CD4-positive, alpha-beta T cell treated with Interleukin-17A for 4 hours (primary cell): ENCODE measurements at places on chromosomes 2 and 18.
A peak's percentile ranks its signal among the peaks of the same experiment; 100 is the strongest.

DNA sequence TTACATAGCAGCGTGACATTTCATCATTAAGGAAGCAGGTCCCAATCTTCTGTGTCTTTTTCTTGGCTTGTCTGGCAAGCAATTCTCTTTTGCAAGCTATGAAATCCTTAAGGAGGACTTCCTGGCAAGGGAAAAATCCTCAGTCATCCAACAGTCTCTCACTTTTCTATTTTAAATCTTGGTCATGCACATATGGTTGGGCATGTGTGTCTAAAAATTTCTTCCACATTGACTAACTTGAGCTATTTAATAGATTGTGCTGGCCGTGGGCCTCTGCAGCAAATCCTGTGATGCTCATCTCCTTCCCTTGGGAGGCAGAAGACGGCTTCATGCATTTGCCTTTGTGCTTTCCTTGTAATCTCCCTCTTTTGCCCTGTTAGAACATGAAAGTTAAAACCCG, 634.3 kb upstream of the FANCL start:
- DNase-seq = no peak

DNA sequence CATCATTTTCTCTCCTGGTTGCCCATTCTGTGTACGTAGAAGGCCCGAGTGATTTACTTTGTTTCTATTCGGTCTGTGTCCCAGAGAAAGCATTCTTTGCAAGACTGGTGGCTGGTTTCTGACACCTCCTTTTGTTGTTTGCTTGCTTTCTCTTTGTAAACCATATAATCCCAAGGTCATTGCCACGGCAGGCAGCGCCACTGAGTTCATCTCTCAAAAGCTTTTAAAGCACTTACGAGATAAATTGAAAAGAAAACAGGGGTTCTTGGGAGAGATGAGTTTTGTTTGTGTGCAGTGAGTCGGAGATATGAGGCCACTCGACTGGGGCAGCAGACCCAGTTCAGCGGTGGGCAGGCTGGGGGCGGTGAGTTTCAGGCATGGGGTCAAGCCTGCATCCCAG, 137.6 kb downstream of the NCK2 start:
- no peak for DNase-seq

DNA sequence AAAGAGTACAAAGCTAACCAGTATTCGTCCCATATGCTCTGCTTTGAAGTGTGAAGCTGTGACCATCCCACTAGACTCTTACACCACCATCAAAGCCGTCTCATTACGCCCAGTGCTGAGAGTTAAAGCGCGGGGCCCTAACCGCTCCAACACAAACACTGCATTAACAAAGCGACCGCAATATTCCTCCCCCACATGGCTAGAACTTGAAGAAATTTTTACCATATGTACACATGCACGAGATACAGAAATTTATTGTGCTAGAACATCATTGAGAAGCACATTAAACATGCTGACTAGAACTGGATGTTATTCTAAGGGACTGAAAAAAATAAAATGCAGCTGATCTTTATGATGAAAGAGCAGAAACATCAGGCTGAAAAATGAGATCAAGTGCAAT, 20.5 kb downstream of the FTCDNL1 start:
- no peak for DNase-seq

DNA sequence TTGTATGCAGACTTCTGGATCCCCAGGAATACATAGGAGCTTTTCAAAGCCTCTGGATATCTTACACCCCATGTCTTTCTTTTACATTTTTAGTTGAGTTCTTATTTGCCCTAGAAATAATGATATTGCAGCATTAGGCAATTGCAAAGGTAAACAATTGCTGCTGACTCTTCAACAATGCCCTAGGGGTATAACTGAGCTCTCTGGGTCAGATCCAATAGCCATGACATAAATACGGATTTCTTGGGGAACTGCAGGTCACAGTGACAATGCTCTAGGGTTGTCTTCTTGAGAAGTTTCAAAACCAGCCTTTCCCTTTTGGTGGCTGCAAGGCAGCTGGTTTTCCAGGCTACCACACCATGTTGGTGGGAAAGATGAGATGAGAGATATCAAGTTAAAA, 16.5 kb upstream of the OR6B3 start:
- DNase-seq = no peak

DNA sequence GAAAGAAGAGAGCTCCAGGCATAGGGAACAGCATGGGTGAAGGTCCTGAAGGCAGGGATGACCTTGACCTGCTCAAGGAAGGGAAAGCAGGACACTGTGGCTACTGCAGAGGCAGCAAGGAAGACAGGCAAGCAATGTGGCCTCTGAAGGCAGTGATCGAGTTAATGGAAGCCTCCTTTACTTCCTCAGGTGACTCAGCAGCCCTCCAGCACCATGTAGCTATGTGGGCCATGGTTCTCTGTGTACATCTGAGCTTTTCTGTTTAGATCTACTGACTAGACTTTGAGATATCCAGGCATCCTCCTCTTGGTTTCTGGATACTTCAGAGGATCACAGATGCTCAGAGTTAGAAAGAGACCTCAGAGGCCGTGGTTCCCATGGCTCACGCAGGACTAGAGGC, 107.3 kb upstream of the PID1 start:
- no peak for DNase-seq

DNA sequence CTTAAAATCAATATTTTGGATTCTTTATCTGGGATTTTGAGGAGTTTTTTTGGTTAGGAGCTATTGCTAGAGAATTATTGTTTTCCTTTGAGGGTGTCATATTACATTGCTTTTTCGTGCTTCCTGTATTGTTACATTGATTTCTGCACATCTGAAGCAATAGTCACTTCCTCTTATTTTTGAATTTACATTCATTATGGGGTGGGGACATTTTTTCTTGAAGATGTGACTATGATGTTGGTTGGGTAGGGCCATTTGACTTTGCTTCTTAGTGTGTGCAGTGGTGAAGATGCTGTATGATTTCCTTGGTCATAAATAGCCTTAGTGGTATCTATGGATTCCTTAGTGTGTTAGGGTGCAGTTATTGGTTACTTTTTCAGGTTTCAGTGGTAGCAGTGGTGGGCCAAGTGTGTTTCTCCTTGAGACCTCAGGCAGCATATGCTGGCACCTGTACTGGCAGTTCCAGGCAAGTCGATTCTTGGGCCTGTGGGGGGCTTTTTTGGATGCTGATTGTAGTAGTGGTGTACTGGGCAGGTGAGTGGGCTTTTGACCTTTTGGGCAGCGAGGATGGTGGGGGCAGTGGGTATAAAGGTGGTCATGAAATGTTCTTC, 61.8 kb downstream of the ARHGAP25 start:
- DNase-seq = no peak

- DNase-seq = no peak
Observed at GRCh38 chr18:72391951-72392350, 152.2 kb downstream of the CBLN2 start.

DNA sequence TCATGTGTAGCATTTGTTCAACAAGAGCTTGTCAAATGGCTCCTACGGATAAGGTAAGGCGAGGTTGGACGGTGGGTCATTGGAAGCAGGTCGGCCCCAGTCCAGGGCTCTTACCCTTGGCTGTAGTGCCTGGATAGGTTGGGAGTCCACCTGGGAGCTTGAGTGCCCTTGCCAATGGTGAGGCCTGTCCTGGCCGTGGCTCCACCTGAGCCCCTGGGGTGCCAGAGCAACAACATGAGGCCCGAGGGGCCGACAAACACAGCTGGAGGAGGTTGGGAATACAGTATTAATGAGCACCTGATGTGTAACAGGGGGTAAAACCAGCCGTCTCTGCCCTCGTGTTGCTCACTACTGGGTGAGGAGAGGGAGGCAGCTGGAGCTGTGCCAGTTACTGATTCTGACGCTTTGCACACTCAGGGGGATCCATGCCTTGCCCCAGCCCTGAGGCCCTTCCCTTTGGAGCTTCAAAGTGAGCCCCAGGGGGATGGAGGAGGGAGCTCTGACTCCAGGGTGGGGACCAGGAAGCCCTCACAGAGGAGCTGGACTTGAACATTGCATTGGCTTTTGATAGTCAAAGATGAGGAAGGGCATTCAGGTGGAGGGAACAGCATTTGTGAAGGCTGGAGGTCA, 87.2 kb downstream of the RHOB start:
- DNase-seq = no peak

- peak; percentile 5 for DNase-seq
Observed at GRCh38 chr2:86396291-86396785, 44.8 kb upstream of the KDM3A start.

GRCh38 chr2:172323256-172323655, 104.1 kb upstream of the ITGA6 start:
- DNase-seq = no peak

- DNase-seq = no peak
Observed at GRCh38 chr2:40388161-40388560, 63.7 kb downstream of the SLC8A1 start.

DNA sequence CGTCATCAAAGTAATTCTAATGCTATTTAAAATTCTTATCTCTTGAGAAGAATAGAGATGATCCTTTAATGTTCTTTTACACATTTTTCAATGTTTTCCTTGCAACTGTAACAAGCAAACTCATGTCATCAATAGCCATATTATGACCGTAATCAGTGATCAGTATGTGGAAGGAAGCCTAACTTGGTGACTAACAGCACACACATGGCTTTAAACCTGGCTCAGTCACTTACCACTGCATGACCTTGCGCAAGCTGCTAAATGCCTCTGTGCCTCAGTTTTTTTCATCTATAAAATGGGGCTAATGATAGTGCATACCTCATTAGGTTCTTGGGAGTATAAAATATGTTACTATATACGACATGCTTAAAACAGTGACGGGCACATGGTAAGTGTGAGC, 149.7 kb downstream of the BCL2 start:
- DNase-seq = no peak

GRCh38 chr18:33712719-33713118, 134.7 kb downstream of the ASXL3 start:
- DNase-seq = no peak

DNA sequence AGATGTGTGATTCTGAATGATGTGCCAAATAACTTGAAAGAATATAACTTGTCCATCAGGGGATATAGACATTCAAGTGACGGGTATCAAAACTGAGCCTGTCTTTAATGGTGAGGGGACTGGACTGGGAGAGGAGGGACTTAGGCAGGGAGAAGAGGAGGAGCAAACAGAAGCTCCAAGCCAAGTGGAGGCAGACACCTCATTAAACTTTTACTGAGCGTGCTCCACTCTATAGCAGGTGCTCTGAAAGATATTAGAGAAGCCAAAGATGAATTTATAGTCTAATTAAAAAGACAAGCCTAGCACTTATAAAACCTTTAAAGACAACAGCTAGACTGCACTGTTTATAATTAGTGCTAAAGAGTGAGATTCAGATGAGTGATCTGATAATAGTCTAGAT, 47.7 kb upstream of the SMAD2 start:
- no peak for DNase-seq

DNA sequence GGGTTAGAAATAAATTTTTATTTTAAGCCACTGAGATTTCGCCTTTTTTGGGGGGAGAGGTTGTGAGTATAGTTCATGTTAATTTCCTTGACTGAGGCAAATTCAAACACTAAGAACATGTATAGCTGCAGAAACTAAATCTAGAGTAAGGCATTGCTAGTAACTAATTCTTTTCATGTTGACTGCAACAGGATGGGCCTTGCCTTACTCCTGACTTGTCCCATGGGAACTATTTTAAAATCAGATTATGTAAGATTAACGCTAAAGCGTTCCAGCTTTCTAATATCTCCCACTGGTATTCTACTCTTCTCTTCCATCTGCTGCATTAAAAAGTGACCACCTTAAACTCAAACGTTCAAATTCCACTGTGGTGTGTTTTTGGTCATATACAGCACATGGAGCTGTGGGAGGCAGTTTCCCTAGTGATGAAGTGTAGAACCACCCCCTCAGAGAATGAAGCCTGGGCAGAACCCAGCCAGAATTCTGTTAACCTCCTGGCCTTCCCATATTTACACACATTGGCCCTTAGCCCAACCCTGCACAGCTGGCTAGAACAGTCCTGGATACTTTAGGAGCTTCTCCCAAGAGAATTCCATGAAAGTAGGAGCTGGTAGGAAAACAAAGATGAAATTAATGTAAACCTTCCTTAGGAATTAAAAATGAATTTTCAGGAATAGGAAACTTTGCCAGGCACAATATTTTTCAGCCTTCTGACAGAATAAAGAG, 687.8 kb downstream of the SLC4A3 start:
- no peak for DNase-seq

- DNase-seq = no peak
Observed at GRCh38 chr2:20421988-20422370, 24.9 kb upstream of the RHOB start.

GRCh38 chr18:63683152-63683551, 19.6 kb upstream of the SERPINB11 start:
- no peak for DNase-seq

- no peak for DNase-seq
Observed at GRCh38 chr2:15271276-15271675, 289.9 kb downstream of the NBAS start.

GRCh38 chr18:62327977-62328376, 2.9 kb downstream of the TNFRSF11A start:
- DNase-seq = no peak

DNA sequence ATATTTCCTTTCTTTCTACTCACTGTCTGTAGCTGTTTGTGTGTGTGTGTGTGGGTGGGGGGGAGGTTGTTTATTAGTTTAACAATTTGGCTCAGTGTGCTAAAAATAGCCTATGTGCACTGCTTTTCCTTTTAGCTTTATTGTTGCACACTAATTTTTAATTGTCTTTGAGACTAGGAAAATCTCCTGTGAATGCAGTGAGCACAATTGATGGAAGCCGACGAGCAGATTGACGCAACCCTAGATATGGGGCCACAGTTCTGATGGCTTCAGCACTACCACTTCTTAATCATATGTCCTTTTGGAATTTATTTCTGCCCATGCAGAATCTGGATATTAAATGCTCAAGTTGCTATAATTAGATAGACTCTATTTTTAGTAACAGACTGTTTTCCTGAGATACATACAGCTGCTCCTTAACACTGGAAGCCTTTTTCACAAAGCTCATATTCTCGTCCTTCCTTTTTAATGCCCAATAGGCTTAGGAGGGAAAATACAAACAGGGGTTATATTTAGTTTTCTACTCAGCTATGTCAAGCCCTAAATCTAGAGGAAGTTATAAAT, 109.1 kb downstream of the IRS1 start:
- DNase-seq = no peak

- DNase-seq = no peak
Observed at GRCh38 chr2:39631718-39632117, 34.0 kb upstream of the TMEM178A start.

- no peak for DNase-seq
Observed at GRCh38 chr2:212863185-212863588, 288.2 kb downstream of the IKZF2 start.

- no peak for DNase-seq
Observed at GRCh38 chr2:48444404-48444803, 85.5 kb upstream of the STON1 start.

DNA sequence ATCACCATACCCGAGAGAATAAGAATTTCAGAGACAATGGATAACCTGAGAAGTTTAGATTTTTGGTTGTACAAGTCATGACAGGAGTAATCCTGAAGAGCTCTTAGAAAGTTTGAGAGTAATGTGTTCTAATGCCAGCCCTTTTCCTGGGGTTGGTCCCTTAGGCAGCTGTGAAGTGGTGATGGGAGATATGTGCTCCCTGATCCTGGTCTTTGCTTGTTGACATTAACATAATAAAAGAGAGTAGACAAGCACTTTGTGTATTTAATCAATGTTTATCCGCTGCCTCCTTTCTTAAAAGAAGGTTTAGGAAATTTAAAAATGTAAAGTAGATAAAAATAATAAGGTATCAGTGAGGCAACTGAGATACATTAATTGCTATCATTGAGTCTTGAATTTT, 13.8 kb upstream of the DSC3 start:
- DNase-seq = no peak

GRCh38 chr2:188573453-188573852, 281.8 kb downstream of the GULP1 start:
- DNase-seq = no peak

GRCh38 chr18:54181856-54182602, 42.4 kb downstream of the MBD2 start:
- no peak for DNase-seq
